ENCODE measurements at places on chromosomes 11 and 22. TPM values are rescaled to one million over a fixed set of nuclear protein-coding genes. Genes with fewer than 3 reads are reported as not detected.

Gene CYTH4
- polyA plus RNA-seq = 2.0 TPM

Gene MS4A4E
- 0.14 TPM for polyA plus RNA-seq

Gene RFPL3
- polyA plus RNA-seq = 0.21 TPM

Gene RFPL2
- polyA plus RNA-seq = 0.19 TPM

Gene RBMXL2
- polyA plus RNA-seq = not detected

Gene DDIAS
- polyA plus RNA-seq = 0.33 TPM

Gene CRYAB
- polyA plus RNA-seq = 81.8 TPM

Gene C11orf97
- polyA plus RNA-seq = not detected

Gene CNTN5
- polyA plus RNA-seq = 1.2 TPM

Gene SLC6A5
- not detected for polyA plus RNA-seq

Gene OR5AS1
- not detected for polyA plus RNA-seq

Gene SCGB1A1
- polyA plus RNA-seq = not detected

Gene CARD16
- polyA plus RNA-seq = 8.2 TPM

Gene FZD4
- 4.8 TPM for polyA plus RNA-seq

Gene ZDHHC8
- polyA plus RNA-seq = 51.8 TPM

Gene MMP7
- polyA plus RNA-seq = 68.1 TPM

Gene SLC25A18
- 1.2 TPM for polyA plus RNA-seq

Gene SLC22A12
- polyA plus RNA-seq = not detected

Gene SYTL2
- polyA plus RNA-seq = 4.1 TPM

Gene UBQLN3
- polyA plus RNA-seq = not detected

Gene OR8G5
- 0.16 TPM for polyA plus RNA-seq

Gene MMP27
- polyA plus RNA-seq = not detected

Gene LMO2
- 24.3 TPM for polyA plus RNA-seq

Gene SYT8
- 43.7 TPM for polyA plus RNA-seq

All from pancreas (tissue), 10 donors.